ENCODE measurements at places on chromosomes 16 and 17.

DNA sequence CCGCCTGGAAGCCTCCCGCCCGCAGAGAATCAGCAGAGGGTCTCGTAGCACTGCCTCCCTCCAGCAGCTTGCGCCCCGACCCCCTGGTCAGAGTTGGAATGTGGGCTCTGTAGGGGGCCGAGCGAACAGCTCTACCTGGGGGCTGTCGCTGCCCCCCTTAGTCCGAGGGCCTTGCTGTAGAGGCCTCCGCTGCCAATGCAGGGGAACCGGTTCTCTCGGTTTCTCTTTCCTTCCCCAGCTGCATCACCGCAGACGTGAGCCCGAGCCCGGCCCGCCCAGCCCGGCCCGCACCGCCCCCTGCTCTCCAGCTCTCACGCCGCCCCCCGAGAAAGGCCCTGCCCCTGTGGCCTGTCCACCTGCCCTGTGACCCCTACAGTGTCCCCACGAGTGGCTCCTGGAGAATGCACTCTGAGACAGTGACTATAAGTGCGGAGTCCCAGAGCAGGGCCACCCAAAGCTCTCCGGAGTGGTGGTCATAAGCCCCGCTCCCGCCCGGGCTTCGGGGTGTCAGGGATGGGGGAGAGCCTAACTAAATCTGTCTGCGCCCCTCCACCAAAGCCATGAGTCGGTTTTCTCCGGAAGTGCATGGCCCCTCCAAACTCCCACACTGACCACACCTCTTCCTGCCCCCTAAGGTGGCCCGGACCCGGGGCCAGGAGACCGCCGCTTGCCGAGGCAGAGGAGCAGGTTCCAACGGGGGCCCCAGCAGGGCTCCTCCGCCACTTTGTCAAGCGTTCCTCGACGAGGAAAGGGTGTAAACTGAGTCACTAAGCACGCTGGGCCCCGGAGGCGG is 1.7 kb downstream of the ARHGAP27 start:
- DNase-seq = no peak

DNA sequence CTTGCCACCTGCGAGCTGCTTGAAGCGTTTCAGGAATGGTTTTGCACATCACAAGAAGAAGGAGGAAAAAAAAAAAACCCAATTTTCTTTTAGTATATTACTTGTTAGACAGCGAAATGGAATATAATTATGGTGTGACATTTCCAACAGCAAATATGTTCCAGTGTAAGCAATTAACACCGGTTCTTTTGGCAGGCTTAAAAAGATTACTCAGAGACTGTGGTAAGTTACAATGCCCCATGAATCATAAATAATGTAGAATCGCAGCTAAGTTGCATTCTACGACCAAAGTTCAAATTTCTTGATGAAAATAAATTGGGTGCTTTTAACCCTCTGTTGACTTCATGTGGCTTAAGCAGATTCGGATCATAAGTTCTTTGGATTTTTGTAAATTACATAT is 245.2 kb downstream of the XYLT1 start:
- peak; percentile 67 for DNase-seq

GRCh38 chr17:81264640-81265039 is 25.5 kb downstream of the NDUFAF8 start:
- no peak for DNase-seq

DNA sequence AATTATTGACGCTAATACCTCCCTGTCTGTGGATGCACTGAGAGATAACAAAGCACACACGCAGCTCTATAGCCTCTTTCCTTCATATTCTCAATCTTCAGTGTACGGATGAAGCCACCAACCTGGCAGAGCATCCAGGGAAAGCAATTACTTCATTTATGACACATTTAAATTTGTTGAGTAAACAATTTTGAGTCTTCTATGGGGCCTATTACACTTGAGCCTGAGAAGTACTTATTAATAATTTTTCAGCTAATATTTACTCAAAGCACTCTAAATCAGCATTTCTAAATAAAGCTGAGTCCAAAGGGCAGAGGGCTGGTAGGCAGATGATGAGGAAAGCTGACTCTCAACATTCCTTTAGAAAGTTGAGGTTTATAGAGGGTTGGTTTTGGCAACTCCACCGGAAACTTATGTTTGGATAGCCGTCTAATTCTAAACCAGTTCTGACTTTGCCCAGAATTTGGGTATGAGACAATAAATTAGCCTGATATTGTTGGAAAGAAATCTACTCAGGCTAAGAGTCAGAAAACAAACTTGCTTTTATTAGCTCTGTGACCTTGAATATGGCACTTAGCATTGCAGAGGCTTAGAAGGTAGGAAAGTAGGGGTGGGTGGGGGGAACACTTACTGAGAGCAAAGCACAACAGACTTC is 643.5 kb downstream of the CDH11 start:
- DNase-seq = peak; percentile 85

- no peak for DNase-seq
Measured at GRCh38 chr17:81019563-81020442, 15.1 kb upstream of the BAIAP2 start.

DNA sequence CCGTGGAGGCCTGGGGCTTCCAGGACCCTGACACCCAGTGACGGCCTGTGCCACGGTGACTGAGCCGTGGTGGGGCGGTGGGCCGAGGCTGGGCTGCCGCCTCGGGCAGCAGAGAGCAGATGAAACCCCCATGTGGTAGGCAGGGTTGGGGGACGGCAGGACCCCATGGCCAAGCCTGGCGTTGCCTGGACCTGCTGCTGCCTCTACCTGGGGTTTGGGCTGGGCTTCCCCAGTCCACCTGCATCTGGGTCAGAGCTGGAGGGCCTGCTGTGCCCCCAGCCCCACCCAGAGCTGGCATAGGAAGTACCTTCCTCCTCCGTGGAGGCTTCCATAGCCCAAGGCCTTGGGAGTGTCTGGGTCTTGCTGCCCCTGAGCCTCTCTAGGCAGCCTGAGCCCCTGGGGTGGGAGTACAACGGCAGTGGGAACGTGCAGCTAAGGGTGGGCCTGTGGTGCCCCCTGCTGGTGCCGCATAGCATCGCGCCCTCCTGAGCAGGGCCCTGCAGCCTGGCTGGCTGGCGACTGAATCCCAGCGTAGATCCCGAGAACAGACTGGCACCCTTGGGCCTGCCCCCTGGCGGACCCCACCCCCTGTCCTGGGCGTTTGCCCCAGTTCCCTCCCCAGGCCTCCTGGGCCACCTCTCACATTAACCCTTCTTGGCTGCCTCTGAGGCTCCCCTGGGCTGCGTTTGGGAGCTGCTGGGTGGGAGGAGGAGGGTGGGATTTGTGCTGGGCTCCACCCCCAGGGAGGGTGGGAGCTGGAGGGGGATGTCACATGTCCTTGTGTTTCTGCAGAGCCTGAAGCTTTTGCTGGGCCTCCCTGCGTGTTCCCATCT is 12.6 kb upstream of the ATP6V0C start:
- peak; percentile 60 for DNase-seq

- DNase-seq = no peak
Measured at GRCh38 chr16:31708348-31708747, 165.3 kb upstream of the ZNF267 start.
